ENCODE measurements at places on chromosomes 7 and 10.

DNA sequence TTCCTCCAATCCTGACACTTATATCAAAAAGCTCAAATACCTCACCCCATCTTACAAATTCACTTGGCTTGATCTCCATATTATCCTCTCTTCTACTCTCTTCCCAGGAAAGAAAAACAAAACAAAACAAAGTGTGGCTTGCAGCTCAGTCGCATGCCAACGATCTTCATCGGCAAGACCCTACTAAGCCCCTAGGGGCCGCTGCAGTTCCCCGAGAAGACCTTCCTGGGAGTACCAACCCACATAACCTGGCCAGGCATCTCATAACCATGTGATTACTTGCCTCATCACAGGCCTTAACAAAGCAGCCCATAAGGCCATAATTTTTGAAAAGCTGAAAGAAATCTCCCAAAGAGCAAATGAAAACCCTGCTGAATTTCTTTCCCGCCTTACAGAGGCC, 103.7 kb downstream of the ZNF92 start:
- DNase-seq = no peak

- DNase-seq = no peak
Observed at GRCh38 chr7:132745510-132745909, 169.2 kb upstream of the PLXNA4 start.

DNA sequence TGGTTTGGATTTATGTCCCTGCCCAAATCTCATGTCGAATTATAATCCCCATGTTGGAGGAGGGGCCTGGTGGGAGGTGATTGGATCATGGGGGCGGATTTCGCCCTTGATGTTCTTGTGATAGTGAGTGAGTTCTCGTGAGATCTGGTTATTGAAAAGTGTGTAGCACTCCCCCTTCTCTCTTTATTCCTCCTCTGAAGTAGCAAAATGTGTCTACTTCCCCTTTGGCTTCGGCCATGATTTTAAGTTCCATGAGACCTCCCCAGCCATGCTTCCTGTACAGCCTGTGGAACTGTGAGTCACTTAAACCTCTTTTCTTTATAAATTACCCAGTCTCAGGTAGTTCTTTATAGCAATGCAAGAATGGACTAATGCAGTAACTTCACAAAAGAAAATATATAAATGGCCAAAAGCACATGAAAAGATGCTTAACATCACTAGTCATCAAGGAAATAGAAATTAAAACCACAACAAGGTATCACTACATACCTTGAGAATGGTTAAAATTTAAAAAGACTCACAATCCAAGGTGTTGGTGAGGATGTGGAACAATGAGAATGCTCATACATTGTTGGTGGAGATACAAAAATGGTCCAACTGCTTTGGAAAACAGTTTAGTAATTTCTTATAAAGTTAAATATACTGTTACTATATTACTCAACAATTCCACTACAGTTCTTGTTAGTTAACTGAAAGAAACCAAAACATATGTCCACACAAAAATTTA, 218.7 kb downstream of the SNX10 start:
- no peak for DNase-seq

- DNase-seq = no peak
Observed at GRCh38 chr10:28250358-28250757, 52.5 kb downstream of the MPP7 start.

- peak; percentile 42 for DNase-seq
Observed at GRCh38 chr10:119207713-119208552, 562 bp downstream of the GRK5 start.

Measured in mucosa of gallbladder (tissue), 1 donor.